Fibroblast of lung (primary cell): ENCODE measurements at places on chromosomes 3 and 15. TPM values are rescaled to one million over a fixed set of nuclear protein-coding genes. Genes with fewer than 3 reads are reported as not detected.

Gene THRB
- 3.9 and 7.4 TPM in 2 replicates for total RNA-seq

Gene SLC28A1
- total RNA-seq, result not detected in 2 replicates

Gene EAF2
- total RNA-seq, result 2.1 and 2.8 TPM in 2 replicates

Gene GP9
- not detected in 2 replicates for total RNA-seq

Gene TRIM71
- total RNA-seq, result under 0.01 TPM in 1 of 2 replicates, not detected in the other

Gene ADGRG7
- total RNA-seq, result not detected in 2 replicates

Gene KCNMB3
- total RNA-seq, result 0.77 and 1.5 TPM in 2 replicates

Gene EMC7
- total RNA-seq, result 39.0 and 47.7 TPM in 2 replicates

Gene ACTRT3
- 3.1 and 6.1 TPM in 2 replicates for total RNA-seq

Gene HRH1
- 30.6 and 32.6 TPM in 2 replicates for total RNA-seq

Gene CASR
- total RNA-seq, result under 0.01 TPM in 1 of 2 replicates, not detected in the other

Gene DPPA2
- not detected in 2 replicates for total RNA-seq

Gene DGKG
- total RNA-seq, result 0.51 and 4.8 TPM in 2 replicates

Gene C15orf39
- total RNA-seq, result 1.3 and 2.3 TPM in 2 replicates

Gene RYR3
- 0.17 and 0.26 TPM in 2 replicates for total RNA-seq

Gene PARP14
- total RNA-seq, result 71.7 and 78.3 TPM in 2 replicates

Gene P2RY12
- total RNA-seq, result 1.8 and 2.5 TPM in 2 replicates

Gene PLA2G4D
- total RNA-seq, result not detected in 2 replicates

Gene GRIP2
- under 0.01 TPM in 2 replicates for total RNA-seq

Gene TRH
- not detected in 2 replicates for total RNA-seq

Gene FAM227B
- total RNA-seq, result 5.4 and 9.7 TPM in 2 replicates

Gene SPATA12
- total RNA-seq, result not detected in 2 replicates

Gene DBR1
- 19.7 and 21.6 TPM in 2 replicates for total RNA-seq

Gene CCR3
- total RNA-seq, result 0.17 and 0.26 TPM in 2 replicates

Gene KCNH8
- under 0.01 TPM in 2 replicates for total RNA-seq

Gene NUP210
- total RNA-seq, result 0.26 and 0.33 TPM in 2 replicates

Gene FBXW12
- not detected in 2 replicates for total RNA-seq

Gene PAQR5
- total RNA-seq, result 9.8 and 16.2 TPM in 2 replicates

Gene TTLL13
- total RNA-seq, result under 0.01 TPM in 1 of 2 replicates, not detected in the other

Gene ALS2CL
- total RNA-seq, result 3.3 and 19.7 TPM in 2 replicates

Gene PIK3CB
- 9.2 and 17.0 TPM in 2 replicates for total RNA-seq

Gene SEMA5B
- not detected in 2 replicates for total RNA-seq

Gene MYLK
- 740 and 941 TPM in 2 replicates for total RNA-seq

Gene MUC20
- total RNA-seq, result under 0.01 and 0.66 TPM in 2 replicates

Gene SLC2A2
- total RNA-seq, result not detected in 2 replicates

Gene ERC2
- total RNA-seq, result 0.17 and 0.26 TPM in 2 replicates
